ENCODE measurements at places on chromosomes 4 and X.

- DNase-seq: peak; percentile 34
These were observed 3.7 kb downstream of the TAF7L start for GRCh38 chrX:101287402-101287801.

DNA sequence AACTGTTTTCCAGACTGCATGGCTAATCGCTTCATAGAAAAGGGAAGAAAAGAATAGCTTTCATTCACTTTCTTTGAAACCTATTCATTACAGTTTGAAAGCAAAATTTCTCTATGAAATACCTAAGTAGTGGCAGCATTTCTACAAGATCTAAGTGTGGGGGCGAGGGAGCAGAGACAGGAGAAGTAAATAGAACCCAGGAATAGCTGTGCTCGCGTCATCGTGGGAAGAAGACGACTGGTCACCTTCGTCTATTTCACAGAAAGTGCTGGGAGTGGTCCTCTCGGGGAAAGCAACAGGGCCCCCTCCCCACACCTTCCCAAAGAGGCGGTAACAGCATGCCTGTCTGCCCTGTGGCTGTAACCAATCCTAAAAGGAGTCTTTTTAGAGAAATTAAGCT is 169.9 kb upstream of the NOCT start:
- DNase-seq: no peak

GRCh38 chrX:53211391-53211978 is 13.5 kb downstream of the KDM5C start:
- no peak for DNase-seq

GRCh38 chrX:1475481-1475880 is 22.8 kb upstream of the ASMTL start:
- no peak for DNase-seq

DNA sequence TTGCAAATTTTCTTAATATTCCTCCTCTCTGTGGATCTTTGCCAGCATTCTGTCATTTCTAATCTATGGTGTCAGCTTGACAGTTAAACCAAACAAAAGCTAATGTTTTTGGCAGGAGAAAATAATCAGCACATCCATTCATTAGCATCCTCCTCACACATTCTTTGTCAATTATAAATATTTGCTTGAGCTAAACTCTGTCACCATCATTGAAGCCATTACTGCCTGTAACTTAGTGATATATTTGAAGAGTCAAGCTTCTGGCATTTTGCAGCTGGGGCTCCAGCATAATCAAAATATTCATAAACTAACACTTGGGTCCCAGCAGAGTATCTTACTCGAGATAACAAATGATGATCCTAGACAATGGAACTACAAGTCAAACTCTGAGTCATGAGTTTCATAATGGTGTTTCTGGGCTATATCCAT is 126.1 kb downstream of the EIF4E start:
- DNase-seq: no peak

- DNase-seq: peak; percentile 30
These were observed 24.0 kb upstream of the MTHFD2L start for GRCh38 chr4:74133786-74134499.

DNA sequence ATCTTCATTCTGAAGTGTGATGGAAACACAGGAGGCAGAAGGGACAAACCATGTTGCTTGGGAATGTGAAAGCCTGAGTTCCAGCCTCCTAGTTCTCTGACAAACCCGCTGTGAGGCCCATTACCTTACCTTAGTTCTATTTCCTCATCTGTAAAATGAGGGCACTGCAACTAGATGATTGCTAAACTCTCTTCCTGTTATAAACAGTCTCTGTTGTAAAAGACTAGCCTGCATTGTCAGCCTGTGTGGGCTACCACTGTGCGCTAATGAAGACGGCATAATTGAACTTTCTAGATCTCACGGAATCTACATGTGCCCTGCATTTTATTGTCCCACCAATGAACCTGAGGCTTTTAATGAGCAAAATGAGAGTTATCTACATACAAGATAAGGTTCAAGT is 147.2 kb downstream of the AFF2 start:
- no peak for DNase-seq

GRCh38 chr4:173262375-173262774 is 71.8 kb downstream of the HMGB2 start:
- DNase-seq: no peak

DNA sequence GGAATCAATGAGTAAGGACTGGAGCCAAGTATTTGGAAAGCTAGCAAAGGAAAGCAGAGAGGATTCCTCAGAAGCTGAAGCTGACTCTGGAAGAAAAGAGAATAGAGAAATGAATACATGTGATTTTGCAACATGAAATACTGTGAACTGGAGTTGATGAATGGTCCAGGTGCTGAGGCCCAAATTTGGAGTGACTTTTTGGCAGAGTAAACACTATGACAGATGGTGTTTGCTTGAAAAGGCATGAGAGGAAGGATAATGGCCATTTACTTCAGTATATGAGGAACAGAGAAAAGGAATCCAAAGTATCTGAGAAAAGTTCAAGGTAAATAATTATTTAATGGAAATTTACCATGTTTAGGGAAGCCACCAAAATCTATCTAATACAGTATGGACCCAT is 236.7 kb downstream of the SLITRK2 start:
- no peak for DNase-seq

GRCh38 chr4:83708500-83709175 is 172.7 kb downstream of the GPAT3 start:
- DNase-seq: no peak

GRCh38 chrX:108362026-108362425 is 76.2 kb downstream of the COL4A6 start:
- DNase-seq: no peak

DNA sequence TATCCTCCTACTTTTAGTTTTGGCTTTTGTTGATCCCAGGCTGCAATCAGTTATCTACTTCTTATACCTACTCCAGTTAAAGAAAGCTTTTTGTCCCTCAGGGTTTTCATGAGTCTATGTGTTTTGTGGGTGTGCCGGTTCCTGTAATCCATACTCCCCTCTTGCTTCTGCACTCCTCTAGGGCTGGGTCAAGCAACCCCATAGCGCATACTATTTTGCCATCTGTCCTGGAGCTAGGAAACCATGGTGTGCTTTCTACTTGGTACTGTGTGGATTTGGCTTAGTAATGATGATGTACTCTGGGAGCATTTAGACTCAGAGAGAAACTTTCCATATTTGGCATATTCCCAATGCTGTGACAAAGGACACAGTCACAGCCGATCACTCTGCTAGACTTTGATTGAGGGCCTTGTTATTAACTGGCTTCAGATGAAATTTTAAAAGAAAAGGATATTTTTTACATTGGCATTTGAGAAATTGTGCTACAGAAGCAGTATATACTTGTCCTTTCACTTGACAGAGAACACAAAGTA is 86.1 kb upstream of the GRXCR1 start:
- no peak for DNase-seq

GRCh38 chr4:31005037-31005436 is 284.9 kb downstream of the PCDH7 start:
- no peak for DNase-seq

DNA sequence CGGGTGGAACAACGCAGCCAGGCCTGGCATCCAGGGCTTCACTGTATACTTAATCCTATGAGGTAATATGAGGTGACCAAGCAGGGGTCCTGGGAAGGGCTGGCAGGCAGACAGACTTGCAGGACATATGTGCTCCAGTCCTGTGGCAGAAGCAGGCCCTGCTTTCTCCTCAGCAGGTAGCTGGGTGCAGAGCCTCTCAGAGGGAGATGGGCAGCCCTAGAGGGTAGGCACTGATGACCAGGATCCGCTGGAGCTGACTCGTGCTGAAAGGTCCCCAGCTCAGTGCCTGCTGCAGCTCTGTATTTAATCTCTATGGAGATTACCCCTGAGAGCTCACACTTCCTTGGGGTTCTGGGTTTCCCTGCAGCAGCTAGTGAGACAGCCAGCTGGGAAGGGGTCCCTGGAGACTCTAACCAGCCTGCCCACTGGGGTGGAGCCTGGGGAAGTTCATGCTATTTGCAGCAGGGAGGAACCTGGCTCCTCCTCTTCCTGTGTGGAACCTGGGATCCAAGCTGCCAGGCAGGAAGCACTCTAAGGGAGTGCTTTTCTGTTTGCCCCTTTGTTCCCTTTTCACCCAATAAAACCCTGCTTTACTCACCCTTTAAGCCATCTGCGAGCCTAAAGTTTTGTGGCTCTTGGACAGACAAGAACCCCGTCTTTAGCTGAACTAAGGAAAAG is 339.2 kb downstream of the DCAF12L2 start:
- no peak for DNase-seq

DNA sequence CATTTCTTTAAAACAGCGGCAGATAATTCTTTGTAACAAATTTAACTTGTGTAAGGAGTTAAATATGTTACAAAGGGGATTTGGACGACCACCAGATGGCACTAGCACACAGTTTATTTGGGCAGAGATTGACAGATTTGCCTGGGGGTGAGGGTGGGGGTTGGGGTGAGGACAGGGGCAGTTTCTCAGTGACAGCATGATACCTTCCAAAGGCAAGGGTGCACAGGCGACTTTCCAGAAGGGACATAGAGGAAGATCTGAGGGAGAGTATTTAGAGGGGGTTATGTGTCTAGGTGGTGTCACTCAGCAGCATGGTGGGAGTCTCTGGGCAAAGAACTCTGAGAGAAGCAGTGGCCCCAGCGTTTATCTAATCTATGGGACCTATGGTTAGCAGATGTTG is 9.6 kb upstream of the TMA16 start:
- DNase-seq: peak; percentile 65

DNA sequence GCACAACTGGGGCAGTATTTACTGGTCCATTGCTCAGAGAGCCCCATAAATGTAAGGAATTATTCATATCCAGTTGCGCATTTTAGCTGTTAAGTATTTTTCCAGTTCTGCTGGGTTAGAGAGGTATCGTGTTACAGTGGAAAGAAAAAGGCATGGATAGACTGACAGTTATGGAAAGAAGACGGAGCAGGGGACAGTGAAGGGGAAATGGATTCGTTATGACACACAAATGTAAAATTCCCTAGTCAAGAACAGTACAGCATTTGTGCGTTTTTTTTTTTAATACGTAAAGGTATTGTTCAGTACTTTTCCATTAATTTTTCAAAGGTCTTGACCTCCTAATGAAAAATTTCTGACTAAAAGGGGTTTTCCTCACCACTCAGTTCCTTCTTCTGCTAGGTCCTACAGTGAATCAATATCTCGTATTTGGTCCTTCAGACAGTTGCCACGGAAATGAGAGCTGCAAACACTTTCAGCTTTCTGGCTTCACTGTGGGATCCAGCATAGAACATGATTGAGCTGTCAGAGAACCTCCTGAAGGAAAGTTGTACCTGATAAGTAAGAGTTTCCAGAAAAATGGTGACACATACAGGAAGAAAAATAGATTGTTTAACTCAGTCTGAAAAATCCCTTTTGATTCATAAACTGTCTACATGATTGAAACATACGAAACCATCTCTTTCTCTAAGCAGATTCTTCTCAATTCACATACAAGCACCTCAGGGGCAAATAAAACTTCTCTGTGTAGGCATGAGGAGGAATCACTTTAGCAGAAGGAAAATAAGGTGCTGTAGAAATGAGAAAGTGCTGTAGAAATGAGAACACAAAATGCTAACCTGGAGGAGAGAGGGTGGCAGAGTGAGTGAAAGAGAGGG is 21.8 kb upstream of the BBS12 start:
- no peak for DNase-seq

GRCh38 chrX:104284507-104284906 is 29.8 kb upstream of the ESX1 start:
- no peak for DNase-seq

- DNase-seq: peak; percentile 55
These were observed 919.6 kb upstream of the DIAPH2 start for GRCh38 chrX:95764972-95765451.

GRCh38 chr4:70505151-70505748 is 13.1 kb upstream of the AMTN start:
- peak; percentile 16 for DNase-seq

DNA sequence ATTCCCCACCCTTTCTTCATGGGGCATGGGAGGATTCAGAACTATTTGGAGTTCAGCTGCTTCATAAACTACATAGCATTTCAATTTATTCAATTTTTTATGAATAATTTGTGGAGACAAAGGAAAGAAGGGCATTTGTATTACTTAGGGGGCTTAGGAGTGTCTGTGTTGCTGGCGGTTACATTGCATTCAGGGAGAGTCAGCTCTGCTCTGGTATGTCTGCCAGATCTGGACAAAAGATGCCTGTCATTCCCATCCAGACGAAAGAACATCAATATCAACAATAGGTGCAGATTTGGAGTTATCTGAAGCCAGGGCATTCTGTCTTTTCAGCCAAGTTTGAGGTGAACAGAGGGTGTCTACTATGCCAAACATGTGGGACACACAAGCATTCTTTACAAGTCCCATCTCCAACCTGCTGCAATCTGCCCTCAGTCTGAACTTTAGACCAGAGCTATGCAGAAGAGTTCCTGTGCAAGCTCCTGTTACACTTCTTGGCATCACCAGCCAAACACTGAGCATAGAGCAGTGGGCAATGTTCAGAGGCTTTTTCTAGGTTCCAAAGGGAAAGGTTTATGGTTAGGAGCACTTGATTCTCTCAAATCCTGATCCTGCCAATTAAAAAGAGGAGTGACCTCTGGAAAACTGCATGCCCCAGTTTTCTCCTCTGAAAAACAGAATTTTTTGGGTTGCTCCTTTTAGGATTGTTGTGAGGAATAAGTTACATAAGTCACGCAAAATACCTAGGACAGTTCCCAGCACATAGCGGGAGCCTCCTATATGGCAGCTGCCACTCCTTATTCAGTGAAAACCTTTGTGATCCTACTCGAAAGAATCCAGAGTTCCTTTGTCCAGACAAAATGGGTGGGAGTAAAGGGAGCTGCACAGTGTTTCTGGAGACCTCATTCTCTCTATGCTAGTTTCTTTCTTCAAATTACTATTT is 719.5 kb upstream of the SLIT2 start:
- DNase-seq: no peak

- DNase-seq: no peak
These were observed 1237.9 kb downstream of the TECRL start for GRCh38 chr4:63171341-63171740.

DNA sequence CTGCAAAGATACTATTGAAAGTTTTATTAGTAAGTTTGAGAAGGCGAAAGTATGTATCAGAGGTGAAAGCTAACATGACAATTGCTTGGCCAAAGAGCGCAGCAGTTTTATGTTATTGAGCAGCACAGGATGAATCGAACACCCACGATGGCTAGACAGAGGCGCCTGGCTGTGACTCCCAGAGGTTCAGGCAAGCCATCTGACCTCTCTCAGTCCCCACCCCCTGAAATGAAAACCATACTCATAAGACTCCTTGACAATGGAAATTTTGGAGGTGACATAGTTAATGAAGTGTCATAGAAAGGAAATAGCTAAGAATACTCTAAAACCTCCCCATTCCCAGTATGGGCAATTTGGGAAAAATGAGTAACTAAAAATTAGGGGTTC is 70.6 kb downstream of the MGST2 start:
- no peak for DNase-seq

DNA sequence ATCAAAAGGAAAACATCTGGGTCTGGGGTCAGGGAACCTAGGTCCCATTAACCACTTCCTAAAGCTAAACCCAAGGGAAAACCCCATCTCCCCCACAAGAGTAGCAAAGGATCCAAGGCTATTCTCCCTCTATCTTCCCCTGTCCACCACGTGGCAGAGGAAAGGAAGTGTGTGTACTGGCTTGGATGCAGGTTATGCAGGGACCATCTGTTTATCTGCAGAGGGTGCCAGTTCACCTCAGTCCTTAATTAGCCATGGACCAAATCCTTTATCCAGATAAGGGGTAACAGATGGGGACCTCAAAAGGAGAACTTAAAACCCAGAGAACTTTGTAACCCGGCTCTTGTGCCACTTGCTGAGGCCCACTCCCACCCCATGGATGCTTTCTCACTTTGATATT is 135.3 kb downstream of the ZNF518B start:
- DNase-seq: no peak

- no peak for DNase-seq
These were observed 1.7 kb upstream of the DCTD start for GRCh38 chr4:182918791-182919302.

Data from H7 (cell line).